Adrenal gland (tissue), 19 donors: ENCODE measurements at places on chromosomes 3 and 15. TPM values are rescaled to one million over a fixed set of nuclear protein-coding genes. Genes with fewer than 3 reads are reported as not detected.

DNA sequence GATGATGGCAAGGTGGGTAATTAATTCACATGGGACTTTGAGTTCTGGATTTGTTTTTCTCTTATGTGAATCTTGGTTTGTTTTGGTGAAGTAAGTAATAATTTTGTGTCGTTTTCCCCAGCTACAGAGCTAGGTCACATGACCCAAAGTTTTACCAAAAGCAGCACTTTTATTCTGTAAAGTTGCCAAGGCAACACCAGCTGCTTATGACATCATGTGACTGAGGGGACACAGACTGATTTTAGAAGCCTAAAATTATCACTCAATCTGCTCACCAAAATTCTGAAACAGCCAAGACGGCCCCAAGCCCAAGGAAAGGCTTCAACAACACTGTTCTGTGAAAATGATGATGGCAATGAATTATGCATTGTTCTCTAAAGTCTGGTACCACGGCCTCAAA, 63.9 kb downstream of the MEX3B start:
- no peaks in the 10 kb centered on the region for H3K4me1 ChIP-seq
- H3K27me3 ChIP-seq: no peaks in the 10 kb centered on the region
- H3K4me3 ChIP-seq: no peak overlapping the region
- DNase-seq: no peak

DNA sequence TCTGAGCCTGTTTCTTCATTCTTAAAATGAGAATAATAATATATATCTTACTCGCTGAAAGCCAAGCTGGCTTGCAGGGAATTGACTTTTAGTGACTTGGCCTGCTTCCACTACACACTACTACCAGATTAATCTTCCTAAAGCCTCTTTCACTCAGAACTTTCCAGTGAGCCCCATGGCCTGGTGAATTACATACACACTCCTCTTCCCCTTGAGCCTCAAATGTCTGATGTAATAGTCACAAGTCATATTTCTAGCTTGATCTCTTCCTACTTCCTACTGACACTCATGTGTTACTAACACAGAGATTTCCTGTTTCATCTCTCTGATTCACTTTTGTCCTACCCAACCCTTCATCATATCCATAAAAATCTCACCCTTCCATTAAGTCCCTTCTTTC, 82.7 kb upstream of the SOX2 start:
- DNase-seq: no peak
- no peak overlapping the region for H3K4me3 ChIP-seq
- H3K27me3 ChIP-seq: no peaks in the 10 kb centered on the region
- H3K4me1 ChIP-seq: peaks cover 5% of the 10 kb centered on the region

DNA sequence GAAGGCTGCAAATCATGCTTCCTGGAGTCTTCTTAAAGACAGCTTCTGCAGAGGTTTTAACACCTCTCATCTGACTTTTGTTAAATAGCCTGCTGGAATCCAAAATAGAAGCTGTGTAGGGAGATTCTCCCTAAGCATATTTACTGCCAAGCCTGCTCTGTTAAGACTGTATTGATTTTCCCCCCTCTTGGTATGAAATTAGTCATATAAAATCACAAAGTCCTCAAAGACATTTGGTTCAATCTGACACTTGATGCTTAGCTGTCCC, 94.6 kb downstream of the ITPR1 start:
- no peaks in the 10 kb centered on the region for H3K27me3 ChIP-seq
- H3K4me3 ChIP-seq: no peak overlapping the region

DNA sequence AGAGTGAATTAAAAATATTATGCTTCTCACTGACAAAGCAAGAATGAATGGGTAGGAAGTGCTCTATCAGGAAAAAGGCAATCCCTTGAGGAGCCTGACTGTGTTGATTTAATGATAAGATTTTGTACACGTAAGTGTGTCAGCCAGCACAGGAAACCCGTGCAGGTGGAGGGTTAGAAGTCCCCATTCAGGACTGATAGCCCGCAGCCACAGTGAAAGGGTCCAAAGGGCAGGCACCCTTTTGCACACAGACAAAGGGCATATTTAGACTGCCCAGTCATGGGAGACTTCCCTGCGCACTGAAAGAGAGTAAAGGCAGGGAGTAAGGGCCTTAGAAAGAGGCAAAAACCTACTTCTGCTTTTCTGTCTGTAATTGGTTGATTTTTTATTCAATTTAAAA, 26.4 kb upstream of the SKIL start:
- no peaks in the 10 kb centered on the region for H3K4me1 ChIP-seq
- H3K4me3 ChIP-seq: no peak overlapping the region
- H3K27me3 ChIP-seq: no peaks in the 10 kb centered on the region
- no peak overlapping the region for H3K27ac ChIP-seq

DNA sequence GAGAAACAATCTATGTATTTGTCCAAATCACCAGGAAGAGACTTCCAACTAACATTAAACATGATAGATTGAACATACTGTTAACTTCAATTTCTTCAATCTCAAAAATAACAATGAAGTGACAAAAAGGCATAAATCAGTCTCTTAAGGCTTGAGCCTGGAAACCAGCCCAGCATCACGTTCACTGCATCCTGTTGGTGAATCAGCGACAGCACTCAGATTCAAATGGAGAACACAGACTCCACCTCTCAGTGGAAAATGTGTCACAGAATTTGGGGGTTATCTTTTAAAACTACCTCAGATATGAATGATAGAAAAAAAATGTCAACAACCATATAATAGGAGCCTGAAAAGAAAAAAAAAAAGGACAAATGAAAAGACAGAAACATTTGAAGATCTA, 212.0 kb downstream of the MINAR1 start:
- no peak overlapping the region for H3K27ac ChIP-seq
- DNase-seq: no peak
- no peaks in the 10 kb centered on the region for H3K27me3 ChIP-seq
- no peaks in the 10 kb centered on the region for H3K4me1 ChIP-seq
- H3K36me3 ChIP-seq: no peaks in the 10 kb centered on the region
- H3K4me3 ChIP-seq: no peak overlapping the region

DNA sequence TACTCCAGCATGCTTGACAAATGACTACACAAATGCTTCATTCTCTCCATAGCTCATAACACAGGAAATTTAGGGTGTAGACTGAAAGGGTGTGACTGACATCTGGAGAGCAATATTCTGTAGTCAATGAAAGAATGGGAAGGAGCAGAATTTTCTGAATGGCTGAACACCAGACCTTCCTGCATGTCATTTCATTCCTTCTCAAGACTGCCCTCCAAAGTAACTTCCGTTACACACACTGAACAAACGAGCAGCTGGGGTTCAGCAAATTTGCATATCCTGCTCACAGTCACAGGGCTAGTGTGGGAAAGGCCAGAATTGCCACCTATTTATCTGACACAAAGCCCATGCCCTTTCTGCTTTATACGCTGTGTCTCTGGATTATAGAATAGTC, 325.0 kb upstream of the CFAP20DC start:
- H3K4me3 ChIP-seq: no peak overlapping the region
- H3K27ac ChIP-seq: no peak overlapping the region
- no peaks in the 10 kb centered on the region for H3K36me3 ChIP-seq
- H3K4me1 ChIP-seq: no peaks in the 10 kb centered on the region
- DNase-seq: no peak
- no peaks in the 10 kb centered on the region for H3K27me3 ChIP-seq

Gene ATP8B4
- 23.9 TPM for total RNA-seq

DNA sequence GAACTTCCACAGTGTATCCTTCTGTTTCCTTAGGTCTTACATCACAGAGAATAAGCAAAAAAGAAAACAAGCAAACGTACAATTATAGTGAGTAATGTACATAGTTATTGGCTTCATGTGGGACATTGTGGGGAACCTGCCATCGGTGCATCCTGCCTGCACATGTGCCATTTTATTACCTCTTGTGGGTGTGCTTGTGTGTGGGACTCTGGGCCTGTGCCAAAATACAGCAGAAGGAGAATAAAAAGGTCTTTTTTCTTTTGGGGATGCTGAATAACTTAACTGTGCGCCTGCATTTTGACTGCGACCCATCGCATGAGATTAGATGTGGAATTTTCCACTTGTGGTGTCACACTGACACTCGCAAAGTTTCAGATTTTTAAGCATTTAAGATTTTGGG, 169.6 kb upstream of the DCBLD2 start:
- H3K36me3 ChIP-seq: no peaks in the 10 kb centered on the region
- H3K27me3 ChIP-seq: no peaks in the 10 kb centered on the region
- no peak overlapping the region for H3K4me3 ChIP-seq

- peak; percentile 27 for DNase-seq
- no peaks in the 10 kb centered on the region for H3K4me1 ChIP-seq
- H3K27me3 ChIP-seq: no peaks in the 10 kb centered on the region
- H3K27ac ChIP-seq: no peak overlapping the region
- H3K4me3 ChIP-seq: no peak overlapping the region
Measured at GRCh38 chr3:137792626-137793271, 28.6 kb downstream of the SOX14 start.

- H3K27ac ChIP-seq: no peak overlapping the region
- H3K4me3 ChIP-seq: no peak overlapping the region
- H3K36me3 ChIP-seq: no peaks in the 10 kb centered on the region
- no peaks in the 10 kb centered on the region for H3K4me1 ChIP-seq
- H3K27me3 ChIP-seq: no peaks in the 10 kb centered on the region
Measured at GRCh38 chr3:129961141-129961541, 13.4 kb upstream of the TRH start.

DNA sequence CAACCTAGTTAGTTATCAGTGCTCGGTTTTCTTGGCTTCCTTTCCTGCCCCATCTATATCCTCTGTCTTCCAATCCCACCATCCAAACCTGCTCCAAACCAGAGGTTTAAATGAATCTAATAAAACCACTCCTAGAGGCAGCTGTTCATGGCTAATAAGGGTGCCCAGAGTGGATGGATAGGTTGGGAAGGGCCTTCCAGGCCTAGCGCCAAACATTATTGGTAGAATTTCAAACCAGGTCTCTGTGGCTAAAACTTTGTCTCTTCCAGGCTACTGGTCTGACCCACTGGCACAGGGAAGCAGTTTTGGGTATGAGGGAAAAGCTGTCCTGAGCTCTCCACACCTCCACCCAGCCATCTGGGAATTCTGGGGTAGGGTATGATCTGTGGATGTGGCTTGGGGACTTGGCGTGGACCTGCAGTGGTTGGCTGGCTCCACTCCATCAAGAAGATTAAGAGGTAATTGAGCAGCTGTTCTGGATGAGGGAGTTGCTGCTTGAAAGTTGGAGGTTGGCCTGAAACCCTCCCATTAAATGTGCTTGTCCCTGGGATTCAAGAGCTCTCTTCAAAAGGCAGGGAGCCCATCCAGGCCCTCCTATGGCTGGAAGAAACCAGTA, 29.3 kb upstream of the INSYN1 start:
- H3K27ac ChIP-seq: no peak overlapping the region
- H3K4me1 ChIP-seq: no peaks in the 10 kb centered on the region
- DNase-seq: no peak
- no peak overlapping the region for H3K4me3 ChIP-seq
